A549 treated with DMSO at 1 μM for 4 hours (cell line): ENCODE measurements at places on chromosomes 13 and 19. TPM values are rescaled to one million over a fixed set of nuclear protein-coding genes. Genes with fewer than 3 reads are reported as not detected.

ZNF358 gene
- total RNA-seq, result 14.7 to 21.4 TPM (median 16.0 TPM) in 5 replicates

B3GNT8 gene
- total RNA-seq, result 0.08 to 0.11 TPM (median 0.09 TPM) in 3 of 5 replicates, not detected in the others

PTGER1 gene
- total RNA-seq, result 0.08 to 0.15 TPM (median 0.13 TPM) in 3 of 5 replicates, not detected in the others

CYP4F12 gene
- 1.4 to 3.3 TPM (median 1.9 TPM) in 5 replicates for total RNA-seq

LACC1 gene
- 2.6 to 3.8 TPM (median 3.1 TPM) in 5 replicates for total RNA-seq

USP12 gene
- total RNA-seq, result 17.7 to 25.5 TPM (median 21.6 TPM) in 5 replicates

ZIC5 gene
- 3.6 to 4.6 TPM (median 3.9 TPM) in 5 replicates for total RNA-seq
